ENCODE measurements at places on chromosomes 6 and 20. TPM values are rescaled to one million over a fixed set of nuclear protein-coding genes. Genes with fewer than 3 reads are reported as not detected.

Gene PLAGL1
- 10.9 TPM for total RNA-seq

Gene TXLNB
- total RNA-seq, result 133 TPM

Gene SLC16A10
- 20.8 TPM for total RNA-seq

Gene RAET1G
- total RNA-seq, result 0.32 TPM

Gene TCFL5
- 6.1 TPM for total RNA-seq

Gene SEMG1
- total RNA-seq, result not detected

Gene ACTR5
- total RNA-seq, result 3.2 TPM

Gene POPDC3
- total RNA-seq, result 59.2 TPM

Gene FERMT1
- 1.1 TPM for total RNA-seq

Gene HTR1B
- total RNA-seq, result not detected

Gene LSM2
- total RNA-seq, result 20.1 TPM

Gene DNPH1
- 31.2 TPM for total RNA-seq

Gene SLC52A3
- total RNA-seq, result 1.9 TPM

Gene VSX1
- not detected for total RNA-seq

Gene FHL5
- 6.9 TPM for total RNA-seq

Gene ULBP1
- 0.17 TPM for total RNA-seq

Gene ZSCAN12
- total RNA-seq, result 1.9 TPM

Gene HLA-DQA1
- total RNA-seq, result 4.9 TPM

Gene GATA5
- total RNA-seq, result 18.1 TPM

Gene CLVS2
- 0.12 TPM for total RNA-seq

Gene TBC1D32
- total RNA-seq, result 2.6 TPM

Gene CD83
- total RNA-seq, result 1.6 TPM

Gene PM20D2
- 11.8 TPM for total RNA-seq

Gene IMPG1
- total RNA-seq, result not detected

Gene GRIK2
- total RNA-seq, result 2.3 TPM

Gene PEDS1
- total RNA-seq, result 31.1 TPM

Gene NHSL1
- 53.0 TPM for total RNA-seq

Gene SAYSD1
- total RNA-seq, result 12.0 TPM

Gene RGS19
- 5.4 TPM for total RNA-seq
